ENCODE measurements at places on chromosomes 6 and 20. TPM values are rescaled to one million over a fixed set of nuclear protein-coding genes. Genes with fewer than 3 reads are reported as not detected.

SRSF6 gene
- 31.2 TPM for total RNA-seq

C6orf58 gene
- not detected for total RNA-seq

NKX2-4 gene
- not detected for total RNA-seq

NR2E1 gene
- not detected for total RNA-seq

COL12A1 gene
- total RNA-seq = 258 TPM

TBX18 gene
- 8.2 TPM for total RNA-seq

BTN1A1 gene
- total RNA-seq = not detected

IMPG1 gene
- total RNA-seq = not detected

METTL24 gene
- 0.16 TPM for total RNA-seq

BPI gene
- total RNA-seq = 0.32 TPM

LY6G5C gene
- 0.09 TPM for total RNA-seq
